ENCODE measurements at places on chromosomes 4 and X.

DNA sequence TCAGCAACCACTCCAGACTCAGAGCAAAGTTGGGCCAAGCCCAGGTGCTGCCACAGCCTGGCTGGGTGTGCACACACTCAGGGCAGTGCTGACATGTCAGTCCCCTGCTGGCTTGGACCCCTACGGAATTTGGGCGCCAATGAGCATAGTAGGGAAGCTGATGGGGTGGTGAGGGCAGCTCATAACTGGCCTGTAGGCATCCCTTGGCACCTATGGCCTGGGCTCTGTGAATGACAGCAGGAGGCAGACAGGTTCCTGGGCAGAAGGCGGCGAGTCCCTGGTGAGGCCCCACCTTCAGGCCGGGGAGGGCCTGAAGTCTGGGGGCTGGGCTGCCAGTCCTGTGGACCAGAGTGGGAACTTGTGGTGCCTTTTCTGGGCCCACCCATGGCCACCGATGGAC lies 15.9 kb upstream of the TMEM185A start:
- no peak for DNase-seq

DNA sequence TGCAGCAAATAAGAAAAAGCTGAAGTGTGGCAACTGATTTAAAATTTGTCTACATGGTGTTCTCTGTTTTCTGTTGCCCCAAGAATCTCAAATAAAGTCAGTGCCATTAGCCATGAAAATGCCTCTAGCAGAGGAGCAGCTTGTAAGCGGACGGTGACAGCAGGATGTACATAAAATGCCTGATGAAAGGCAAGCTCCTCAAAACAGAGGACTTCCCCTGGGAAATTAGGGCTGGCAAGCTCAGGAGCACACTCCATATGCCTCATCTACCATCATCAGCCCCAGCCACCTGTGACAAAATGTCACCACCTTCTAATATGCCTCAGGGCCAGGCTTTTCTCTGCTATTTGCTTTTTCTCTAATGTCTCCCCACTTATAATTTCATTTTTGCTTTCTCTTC lies 54.5 kb downstream of the ASB9 start:
- no peak for DNase-seq

GRCh38 chr4:11441194-11441556 lies 12.5 kb upstream of the HS3ST1 start:
- DNase-seq, result no peak

DNA sequence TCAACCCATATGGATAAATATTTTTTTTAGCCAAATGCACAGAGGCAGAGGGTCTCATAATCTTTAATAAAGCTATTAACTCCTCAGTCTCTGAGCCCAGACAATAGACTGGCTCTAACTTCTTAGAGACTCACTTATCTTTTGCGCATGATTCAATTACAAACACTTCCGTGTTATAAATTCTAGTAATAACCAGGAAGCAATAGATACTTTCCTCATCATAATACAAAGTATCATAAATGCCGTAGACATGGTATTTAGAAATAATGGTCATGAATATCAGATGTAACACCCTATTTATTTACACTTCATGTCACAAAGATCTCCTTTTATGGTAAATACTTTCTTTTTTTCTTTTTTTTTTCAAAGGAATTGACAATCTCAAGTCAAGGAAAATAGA lies 4.4 kb upstream of the GIMD1 start:
- no peak for DNase-seq

DNA sequence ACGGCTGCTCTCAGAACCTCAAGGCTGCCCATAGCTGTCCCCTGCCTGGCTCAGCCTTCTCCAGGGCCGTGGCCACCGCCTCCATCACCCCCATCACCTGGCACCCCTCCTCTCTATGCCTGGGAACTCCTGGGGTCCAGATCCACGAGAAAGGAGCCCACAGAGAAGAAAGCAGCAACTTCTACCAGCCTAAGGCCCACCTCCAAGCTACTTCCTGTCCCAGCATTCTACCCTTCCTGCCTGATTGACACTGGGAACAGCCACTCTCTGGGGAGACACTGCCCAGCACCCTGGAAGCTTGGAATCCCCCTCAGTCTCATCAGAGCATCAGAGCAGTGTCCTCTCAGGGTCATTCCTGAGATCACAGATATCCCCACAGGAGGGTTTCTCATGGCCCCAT lies 36.9 kb upstream of the PROM1 start:
- no peak for DNase-seq

DNA sequence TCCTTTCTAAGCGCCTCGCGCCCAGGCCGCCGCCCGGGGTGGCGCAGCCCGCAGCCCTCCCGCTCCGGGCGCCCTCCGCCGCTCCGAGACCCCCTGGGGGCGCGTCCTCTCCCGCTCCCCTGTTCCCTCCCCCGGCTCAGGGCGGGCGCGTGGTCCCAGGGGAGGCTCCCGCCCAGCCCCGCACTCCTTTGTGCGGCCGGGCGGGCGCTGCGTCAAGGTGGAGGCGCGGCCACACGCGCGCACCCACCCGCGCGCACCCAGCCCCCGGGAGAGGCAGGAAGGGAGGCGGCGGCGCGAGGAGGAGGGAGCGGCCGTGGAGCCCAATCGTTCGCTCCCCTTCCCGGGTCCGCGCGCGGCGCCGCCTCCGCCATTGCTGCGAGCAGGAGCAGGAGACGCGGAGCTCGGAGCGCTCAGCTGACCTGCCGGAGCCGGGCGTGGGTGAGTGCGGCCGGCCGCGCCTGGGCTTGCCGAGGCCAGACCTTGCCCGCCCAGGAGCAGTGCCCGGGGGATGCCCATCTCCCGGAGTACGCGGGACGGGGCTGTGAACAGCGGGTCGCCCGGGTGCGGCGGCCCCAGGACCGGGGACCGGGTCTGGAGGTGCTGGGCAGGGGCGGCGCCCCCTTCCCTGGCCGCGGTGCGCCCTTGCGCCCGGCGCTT lies at the start of gene NSG1:
NSG1 (plus strand) TSS at position 367 of the 657 bp plus-strand sequence. CDS start 528 bp downstream, outside the sequence.
- no peak for DNase-seq

DNA sequence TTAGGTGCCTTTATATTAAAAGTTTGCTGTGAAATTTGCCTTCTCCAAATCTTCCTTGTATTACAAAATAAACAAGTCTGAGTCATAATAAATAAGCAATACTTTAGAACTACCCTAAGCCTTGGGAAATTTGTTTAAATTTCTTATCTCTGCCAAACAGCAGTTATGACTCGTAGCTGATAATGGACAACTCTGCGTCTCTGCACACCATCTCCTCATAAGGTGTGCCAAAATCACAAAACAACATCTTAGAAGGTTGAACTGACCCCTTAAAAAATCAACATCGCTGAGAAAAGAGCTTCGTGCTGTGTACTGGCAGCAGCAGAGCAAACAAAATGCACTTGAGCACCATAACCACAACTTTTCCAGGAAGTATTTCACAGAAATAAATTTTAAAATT lies 22.0 kb downstream of the OR13H1 start:
- DNase-seq, result no peak

DNA sequence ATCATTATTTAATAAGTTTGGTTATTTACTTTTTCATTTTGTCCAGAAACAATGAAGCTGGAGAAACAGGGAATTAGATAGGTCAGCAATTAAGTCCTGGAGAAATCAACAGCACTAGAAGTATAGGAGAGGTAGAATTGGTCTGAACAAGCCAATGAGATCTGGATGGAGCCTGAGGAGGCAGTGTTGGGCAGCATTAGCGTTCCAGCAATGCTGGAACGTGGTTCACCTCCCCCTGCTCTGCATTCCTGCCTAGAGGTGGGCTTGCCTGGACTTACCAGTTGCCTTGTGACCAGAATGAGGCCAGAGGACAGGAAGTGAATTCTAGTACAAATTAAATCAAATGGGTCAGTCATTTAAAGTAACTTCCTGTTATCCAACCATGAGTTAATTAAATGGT lies 4.6 kb downstream of the RASSF6 start:
- no peak for DNase-seq

DNA sequence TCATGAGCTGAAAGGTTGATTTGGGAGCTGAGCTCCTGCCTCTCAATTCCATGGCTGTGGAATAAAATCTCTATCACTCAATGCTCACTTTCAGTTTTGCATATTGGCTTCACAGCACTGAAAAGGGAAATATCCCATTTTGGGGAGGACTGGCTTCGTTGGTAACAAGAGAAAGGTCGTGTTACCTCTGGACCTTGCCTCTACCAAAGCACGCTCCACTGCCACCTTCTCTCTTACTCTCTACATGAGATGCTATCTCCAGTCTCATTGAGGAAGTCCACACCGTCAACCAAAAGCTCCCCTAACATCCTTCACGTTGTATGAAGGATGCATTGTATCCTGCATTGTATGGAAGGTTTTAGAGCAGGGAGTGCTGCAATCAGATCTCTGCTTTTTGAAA lies 195.0 kb upstream of the LDB2 start:
- DNase-seq, result no peak

DNA sequence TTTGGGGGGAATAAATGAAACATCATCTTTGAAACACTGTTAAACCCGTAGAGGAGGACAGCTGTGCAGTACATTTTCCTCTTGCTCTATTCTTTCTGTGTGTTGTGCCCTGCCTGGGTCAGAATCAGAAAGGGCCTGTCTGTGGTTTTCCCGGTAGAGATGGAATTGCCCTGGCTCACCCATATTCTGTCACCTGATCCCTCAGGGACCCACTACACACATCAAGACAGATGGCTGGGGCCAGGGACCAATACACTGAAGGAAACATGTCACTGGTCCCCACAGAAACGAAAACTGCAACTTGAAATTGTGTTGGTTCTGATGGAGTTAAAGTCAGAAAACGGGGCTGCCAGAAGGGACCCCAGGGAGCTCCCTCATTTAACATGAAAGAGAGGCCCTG lies 114.9 kb downstream of the ZNF827 start:
- no peak for DNase-seq

- no peak for DNase-seq
These were observed 120.2 kb upstream of the NDP start for GRCh38 chrX:44093431-44093830.

GRCh38 chr4:10153161-10153560 lies 36.6 kb upstream of the WDR1 start:
- DNase-seq, result no peak

GRCh38 chr4:68463796-68464195 lies 16.5 kb downstream of the TMPRSS11E start:
- no peak for DNase-seq

DNA sequence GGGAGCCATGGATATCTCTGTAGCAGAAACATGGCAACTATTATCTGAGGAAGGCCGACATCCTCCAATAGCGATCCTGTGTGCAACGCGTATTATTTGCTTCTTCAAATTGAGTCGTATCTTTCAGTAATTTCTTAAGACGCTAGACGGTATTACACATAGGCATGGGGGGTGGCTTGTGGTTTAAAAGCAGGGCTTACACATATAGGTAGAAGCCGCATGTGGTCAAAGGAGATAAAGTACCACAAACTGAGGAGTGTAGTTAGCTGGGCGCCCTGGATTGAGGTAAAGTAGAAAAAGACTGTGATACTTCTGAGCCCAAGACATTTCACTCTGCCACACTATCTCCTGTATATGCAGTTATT lies 94.6 kb downstream of the SORBS2 start:
- no peak for DNase-seq

DNA sequence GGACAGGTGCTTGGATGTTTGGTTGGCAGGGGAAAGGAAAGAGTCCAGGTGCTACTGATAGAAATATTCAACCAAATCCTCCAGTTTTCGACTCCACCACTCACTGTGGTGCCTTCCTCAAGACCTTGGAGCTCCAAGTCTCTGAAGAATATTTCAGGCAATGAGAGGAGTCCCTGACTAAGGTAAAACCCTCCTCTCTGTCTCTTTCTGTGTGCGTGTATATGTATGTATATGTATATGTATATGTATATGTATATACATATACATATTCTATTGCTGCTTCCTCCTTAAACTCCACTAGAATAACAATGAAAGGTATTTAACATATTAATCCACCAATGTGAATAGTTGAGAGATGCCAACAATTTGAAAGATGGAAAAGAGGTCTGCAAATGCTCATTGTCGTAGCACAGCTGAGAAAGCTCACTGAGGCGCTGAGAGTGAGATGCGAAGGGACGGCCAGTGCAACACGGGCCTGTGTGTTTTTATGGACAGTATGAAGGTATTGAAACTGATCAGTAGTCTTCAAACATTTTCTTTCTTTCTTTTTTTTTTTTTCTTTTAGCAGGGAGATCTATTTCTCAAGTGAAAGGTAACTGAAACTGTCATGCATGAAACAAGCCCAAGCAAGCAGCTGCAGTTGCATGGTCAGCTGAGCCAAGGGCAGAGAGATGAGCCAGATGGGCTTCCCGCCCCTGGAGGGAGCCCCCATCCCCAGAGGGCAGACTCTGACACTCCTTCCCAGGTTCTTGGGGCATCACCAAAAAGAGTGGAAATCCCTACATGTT lies 41.1 kb upstream of the HS3ST1 start:
- no peak for DNase-seq

GRCh38 chrX:68915778-68916177 lies 87.0 kb downstream of the EFNB1 start:
- no peak for DNase-seq

DNA sequence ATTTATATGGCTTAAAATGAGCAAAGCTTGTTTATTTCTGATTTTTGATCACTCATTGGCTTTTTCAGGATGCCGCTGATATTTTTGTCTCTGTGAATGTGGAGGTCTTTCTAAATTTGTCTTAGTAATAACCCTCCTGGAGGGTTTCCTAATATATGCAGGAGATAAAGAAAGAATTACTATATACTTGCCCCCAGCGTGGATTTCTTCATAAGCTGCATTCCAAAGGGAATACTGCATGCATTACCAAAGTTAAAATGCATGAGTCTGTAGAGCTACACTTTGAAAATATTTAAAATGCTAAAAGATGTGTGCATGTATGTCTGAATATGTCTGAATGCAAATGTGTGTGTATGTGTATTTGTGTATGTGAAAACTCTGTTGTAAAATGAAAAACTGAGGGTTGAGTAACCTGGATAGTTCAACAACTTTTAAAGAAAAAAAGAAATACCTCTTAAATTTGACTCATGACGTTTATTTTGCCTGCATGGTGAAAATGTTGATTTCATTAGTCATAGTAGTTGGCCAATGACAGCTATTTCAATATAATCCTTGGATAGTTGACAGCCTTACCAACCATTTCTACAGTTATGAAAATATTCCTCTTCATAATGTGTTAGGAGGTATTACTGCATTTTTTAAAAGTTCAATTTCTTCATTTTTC lies 113.2 kb upstream of the ZNF827 start:
- DNase-seq, result no peak

- DNase-seq, result no peak
These were observed 152.9 kb downstream of the COL4A6 start for GRCh38 chrX:108285356-108285755.

All from activated CD8-positive, alpha-beta memory T cell treated with anti-CD3 and anti-CD28 coated beads for 1 hour (primary cell).